ENCODE measurements at places on chromosomes 4 and X. TPM values are rescaled to one million over a fixed set of nuclear protein-coding genes. Genes with fewer than 3 reads are reported as not detected.

Gene IQSEC2
- total RNA-seq = 4.9 TPM

Gene GLRA3
- not detected for total RNA-seq

Gene CYTL1
- total RNA-seq = 1.5 TPM

Gene TMPRSS11A
- not detected for total RNA-seq

Gene ENPEP
- total RNA-seq = 0.30 TPM

Gene SOX3
- total RNA-seq = not detected

Gene TMSB15B
- 4.8 TPM for total RNA-seq

Gene GAGE12E
- not detected for total RNA-seq

Gene LRBA
- 59.7 TPM for total RNA-seq

Gene PGAM4
- not detected for total RNA-seq

Gene PRRG1
- 13.1 TPM for total RNA-seq

Gene TDO2
- total RNA-seq = 5.4 TPM

Gene ASB12
- total RNA-seq = not detected

Gene DMD
- 34.9 TPM for total RNA-seq

Gene TCEAL6
- not detected for total RNA-seq

All from smooth muscle cell of the umbilical artery (primary cell).